Calu3 (cell line): ENCODE measurements at places on chromosomes 5 and 9. TPM values are rescaled to one million over a fixed set of nuclear protein-coding genes. Genes with fewer than 3 reads are reported as not detected.

Gene CRHBP
- total RNA-seq: not detected in 2 replicates

DNA sequence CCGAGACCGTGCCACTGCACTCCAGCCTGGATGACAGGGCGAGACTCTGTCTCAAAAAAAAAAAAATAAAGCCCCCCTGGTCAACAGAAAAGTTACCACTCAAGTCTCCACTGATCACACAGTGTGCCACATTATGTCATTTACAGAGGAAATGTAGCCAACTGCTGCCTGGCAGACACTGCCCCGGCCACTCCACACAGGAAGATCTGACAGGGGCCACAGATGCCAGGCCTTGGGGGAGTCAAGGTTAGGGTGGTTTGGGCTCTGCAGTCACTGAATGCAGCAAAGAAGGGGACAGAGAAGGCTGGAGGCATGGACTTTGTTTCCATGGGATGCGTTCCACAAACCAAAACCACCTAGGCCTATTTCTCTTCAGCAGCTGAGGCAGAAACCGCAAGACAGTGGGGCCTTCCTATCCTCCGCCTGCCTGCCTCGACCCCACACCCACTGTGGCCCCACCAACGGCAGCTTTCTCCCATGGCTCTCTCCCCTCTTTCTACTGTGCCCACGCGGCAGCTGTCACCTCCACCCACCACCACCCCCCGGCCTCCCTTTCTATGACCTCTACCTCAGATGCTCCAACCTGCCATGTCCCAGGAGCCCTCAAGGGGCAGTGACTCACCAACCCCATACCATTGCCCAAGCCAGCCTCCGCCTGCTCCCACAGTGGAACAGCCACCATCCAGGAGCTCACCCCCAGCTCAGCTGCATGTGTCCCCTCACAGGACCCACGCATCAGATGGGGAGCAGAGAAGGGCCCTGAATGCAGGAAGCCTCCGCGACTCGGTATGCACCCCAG lies 12.4 kb downstream of the IPPK start:
- no peak overlapping the region for H3K4me3 ChIP-seq
- DNase-seq: no peak
- H3K36me3 ChIP-seq: peaks cover 16% of the 10 kb centered on the region
- H3K4me1 ChIP-seq: no peaks in the 10 kb centered on the region
- H3K27ac ChIP-seq: no peak overlapping the region

Gene TMEM252
- not detected in 2 replicates for total RNA-seq

Gene PMPCA
- 44.0 and 46.6 TPM in 2 replicates for total RNA-seq

Gene C8G
- total RNA-seq: 3.9 and 4.0 TPM in 2 replicates
